ENCODE measurements at places on chromosomes 13 and 19. TPM values are rescaled to one million over a fixed set of nuclear protein-coding genes. Genes with fewer than 3 reads are reported as not detected.

Gene ZNF350
- 13.2 TPM for polyA plus RNA-seq

GRCh38 chr19:328025-328505, 16.5 kb downstream of the MIER2 start:
- H3K27ac ChIP-seq, result no peak overlapping the region
- no peaks in the 10 kb centered on the region for H3K27me3 ChIP-seq
- no peak for DNase-seq
- H3K4me1 ChIP-seq, result no peaks in the 10 kb centered on the region
- no peak overlapping the region for H3K4me3 ChIP-seq
- H3K36me3 ChIP-seq, result peaks cover 21% of the 10 kb centered on the region

DNA sequence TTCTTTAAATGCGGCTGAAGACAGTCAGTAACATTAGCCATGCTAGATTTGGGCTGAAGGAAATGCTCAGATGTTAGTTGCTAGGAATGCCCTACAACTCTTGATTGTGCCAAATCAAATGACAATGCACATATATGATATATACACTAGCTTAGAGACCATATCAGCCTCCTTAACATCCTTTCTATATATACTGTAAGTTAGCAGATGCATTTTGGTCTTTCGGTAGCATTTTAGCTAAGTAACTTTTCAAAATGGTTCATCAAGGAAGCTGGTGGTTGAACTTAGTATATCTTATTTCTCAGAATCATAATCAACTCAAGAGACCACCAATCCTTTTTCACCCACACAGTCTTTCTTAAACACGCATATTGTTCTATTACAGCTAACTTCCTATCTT, 14.1 kb upstream of the ENOX1 start:
- no peaks in the 10 kb centered on the region for H3K36me3 ChIP-seq
- no peaks in the 10 kb centered on the region for H3K27me3 ChIP-seq
- no peak for DNase-seq
- no peak overlapping the region for H3K4me3 ChIP-seq
- H3K27ac ChIP-seq, result no peak overlapping the region
- H3K4me1 ChIP-seq, result peaks cover 7% of the 10 kb centered on the region

- no peaks in the 10 kb centered on the region for H3K27me3 ChIP-seq
- H3K4me3 ChIP-seq, result no peak overlapping the region
- no peaks in the 10 kb centered on the region for H3K36me3 ChIP-seq
- no peak overlapping the region for H3K27ac ChIP-seq
- no peaks in the 10 kb centered on the region for H3K4me1 ChIP-seq
Measured at GRCh38 chr13:73224703-73225102, 165.9 kb downstream of the KLF5 start.

Gene GPR4
- polyA plus RNA-seq, result 0.46 TPM

DNA sequence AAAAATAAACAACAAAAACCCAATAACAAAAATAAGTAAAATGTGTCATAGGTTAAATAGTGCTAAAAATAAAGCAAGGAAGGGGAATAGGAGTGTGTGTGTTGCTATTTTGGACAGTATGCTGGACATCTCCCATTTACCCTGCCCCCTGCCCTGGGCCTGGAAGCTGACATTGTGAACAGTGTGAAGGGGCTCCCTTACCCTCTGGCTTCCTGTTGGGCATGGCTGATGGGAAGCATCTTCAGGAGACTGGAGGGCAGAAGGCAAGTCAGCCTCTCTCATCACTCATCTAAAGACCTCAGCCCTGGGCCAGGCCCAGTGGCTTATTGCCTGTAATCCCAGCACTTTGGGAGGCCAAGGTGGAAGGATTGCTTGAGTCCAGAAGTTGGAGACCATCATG, 26.7 kb downstream of the KCTD15 start:
- no peaks in the 10 kb centered on the region for H3K27me3 ChIP-seq
- no peak overlapping the region for H3K4me3 ChIP-seq
- no peaks in the 10 kb centered on the region for H3K36me3 ChIP-seq
- no peak overlapping the region for H3K27ac ChIP-seq
- no peak for DNase-seq

DNA sequence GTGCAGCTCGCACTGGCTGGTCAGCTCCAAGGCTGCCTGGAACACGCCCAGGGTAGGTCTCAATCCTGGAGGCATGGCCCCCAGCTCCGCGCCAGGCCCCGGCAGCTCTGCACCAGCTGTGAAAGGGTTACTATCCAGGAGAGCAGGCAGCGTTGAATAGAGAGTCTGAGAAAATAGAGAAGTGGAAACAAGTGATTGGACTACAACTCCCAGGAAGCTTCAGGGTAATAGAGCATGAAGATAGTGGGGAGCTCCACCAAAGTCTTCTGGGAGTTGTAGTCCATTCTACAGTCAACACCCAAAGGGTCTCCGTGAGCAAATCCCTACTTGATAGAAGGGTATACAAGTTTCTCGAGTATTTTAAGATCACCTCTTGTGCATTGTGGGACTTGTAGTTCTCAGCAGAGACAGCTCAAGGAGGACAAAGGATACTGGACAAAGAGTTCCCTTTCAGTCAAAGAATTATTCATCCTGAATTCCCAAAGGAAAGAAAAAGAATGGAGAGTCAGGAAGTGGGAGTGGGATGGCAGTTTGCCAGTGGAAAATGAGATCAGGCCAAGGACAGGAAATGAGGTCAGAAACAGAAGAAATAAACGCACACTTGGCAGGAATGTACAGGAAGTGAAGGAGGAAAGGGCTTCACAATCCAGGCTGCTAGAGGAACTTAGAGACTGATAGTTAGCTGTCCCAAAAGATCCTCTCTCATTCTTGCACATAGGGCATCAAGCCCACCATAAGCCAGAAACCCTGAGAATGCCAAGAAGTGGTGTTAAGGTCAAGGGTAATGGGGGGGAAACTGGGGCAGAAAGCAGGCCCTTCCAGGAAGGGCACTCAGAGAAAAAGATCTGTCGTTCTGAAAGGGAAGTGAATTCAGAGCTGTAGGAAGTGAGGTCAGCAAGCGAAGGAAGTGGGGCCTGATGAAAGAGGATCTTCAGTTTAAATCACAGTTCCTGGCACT, 5.5 kb upstream of the MAMSTR start:
- DNase-seq, result peak; percentile 86
- H3K4me1 ChIP-seq, result peaks cover 9% of the 10 kb centered on the region
- no peak overlapping the region for H3K4me3 ChIP-seq
- no peaks in the 10 kb centered on the region for H3K27me3 ChIP-seq

DNA sequence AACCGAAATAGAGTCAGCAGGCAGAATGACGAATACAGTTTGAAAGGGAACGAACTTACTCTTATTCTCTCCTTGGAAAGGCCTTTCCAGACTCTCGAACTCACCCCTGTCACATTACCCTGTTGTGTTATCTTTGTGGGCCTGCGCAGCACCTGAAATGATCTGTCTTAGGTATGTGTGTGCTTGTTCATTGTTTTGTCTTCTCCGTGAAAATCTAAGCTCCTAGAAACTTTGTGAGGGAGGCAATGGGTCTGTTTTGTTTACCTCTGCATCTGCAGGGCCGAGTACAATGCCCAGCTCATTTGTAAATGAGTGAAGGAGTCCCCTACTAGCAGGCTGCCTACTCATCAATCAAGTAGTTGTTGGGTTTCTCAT, 19.6 kb downstream of the HMGB1 start:
- peak overlapping the region; percentile 37 for H3K4me3 ChIP-seq
- peak overlapping the region; percentile 80 for H3K27ac ChIP-seq
- DNase-seq, result no peak

DNA sequence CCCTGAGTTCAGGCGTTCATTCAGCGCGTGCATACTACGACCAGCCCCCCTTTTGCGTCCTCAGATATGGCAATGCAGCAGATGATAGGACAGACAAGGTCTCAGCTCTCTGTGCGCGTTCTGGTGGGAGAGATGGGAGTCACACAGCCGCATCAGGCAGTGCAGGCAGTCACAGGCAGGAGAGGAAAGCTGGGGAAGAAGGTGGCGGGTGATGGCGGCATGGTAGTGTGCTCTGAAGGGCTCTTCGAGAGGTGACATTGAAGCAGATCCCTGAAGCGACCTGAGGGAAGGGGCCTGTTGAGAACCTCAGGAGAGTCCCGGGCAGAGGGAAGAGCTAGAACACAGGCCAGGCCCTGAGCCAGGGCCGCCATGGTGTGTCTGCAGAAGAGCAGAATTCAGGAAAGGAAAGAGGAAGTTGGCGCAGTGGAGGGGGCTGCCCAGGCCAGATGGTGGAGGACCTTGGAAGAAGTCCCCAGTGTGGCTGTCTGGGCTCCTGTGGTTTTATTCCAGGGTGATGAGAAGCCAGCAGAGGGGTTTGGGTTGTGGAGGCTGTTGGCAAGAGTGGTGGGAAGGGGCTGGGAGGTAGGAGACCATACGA, 3.5 kb downstream of the USF2 start:
- peaks cover 12% of the 10 kb centered on the region for H3K4me1 ChIP-seq
- peaks cover 5% of the 10 kb centered on the region for H3K36me3 ChIP-seq
- H3K4me3 ChIP-seq, result no peak overlapping the region
- DNase-seq, result no peak
- no peaks in the 10 kb centered on the region for H3K27me3 ChIP-seq
- no peak overlapping the region for H3K27ac ChIP-seq

DNA sequence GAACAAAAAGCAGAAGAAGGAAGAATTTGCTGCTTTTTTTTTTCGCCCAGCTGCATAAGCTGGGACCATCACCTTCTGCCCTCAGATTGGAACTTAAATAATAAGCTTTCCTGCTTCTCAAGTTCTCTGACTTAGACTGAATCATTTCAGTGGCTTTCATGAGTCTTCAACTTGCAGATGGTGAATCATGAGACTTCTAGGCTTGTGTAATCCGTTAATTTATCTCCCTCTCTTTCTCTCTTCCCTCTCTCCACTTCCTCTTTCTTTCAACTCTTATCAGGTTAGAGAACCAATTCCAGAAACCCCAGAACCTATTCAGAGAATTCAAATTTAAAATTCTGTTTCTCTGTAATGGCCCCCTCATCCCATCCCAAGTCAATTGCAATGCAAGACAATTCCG, 1153.7 kb downstream of the PCDH9 start:
- H3K36me3 ChIP-seq, result no peaks in the 10 kb centered on the region
- no peak overlapping the region for H3K4me3 ChIP-seq
- no peak for DNase-seq
- H3K4me1 ChIP-seq, result no peaks in the 10 kb centered on the region
- no peak overlapping the region for H3K27ac ChIP-seq

Gene CCNE1
- 2.4 TPM for polyA plus RNA-seq

GRCh38 chr19:17985037-17985818, 18.3 kb downstream of the KCNN1 start:
- no peaks in the 10 kb centered on the region for H3K4me1 ChIP-seq
- no peak overlapping the region for H3K4me3 ChIP-seq
- H3K27ac ChIP-seq, result no peak overlapping the region
- H3K36me3 ChIP-seq, result no peaks in the 10 kb centered on the region
- DNase-seq, result no peak

Gene TEAD2
- polyA plus RNA-seq, result 17.9 TPM

Gene IGFL2
- not detected for polyA plus RNA-seq

Gene FGF14
- polyA plus RNA-seq, result under 0.01 TPM

DNA sequence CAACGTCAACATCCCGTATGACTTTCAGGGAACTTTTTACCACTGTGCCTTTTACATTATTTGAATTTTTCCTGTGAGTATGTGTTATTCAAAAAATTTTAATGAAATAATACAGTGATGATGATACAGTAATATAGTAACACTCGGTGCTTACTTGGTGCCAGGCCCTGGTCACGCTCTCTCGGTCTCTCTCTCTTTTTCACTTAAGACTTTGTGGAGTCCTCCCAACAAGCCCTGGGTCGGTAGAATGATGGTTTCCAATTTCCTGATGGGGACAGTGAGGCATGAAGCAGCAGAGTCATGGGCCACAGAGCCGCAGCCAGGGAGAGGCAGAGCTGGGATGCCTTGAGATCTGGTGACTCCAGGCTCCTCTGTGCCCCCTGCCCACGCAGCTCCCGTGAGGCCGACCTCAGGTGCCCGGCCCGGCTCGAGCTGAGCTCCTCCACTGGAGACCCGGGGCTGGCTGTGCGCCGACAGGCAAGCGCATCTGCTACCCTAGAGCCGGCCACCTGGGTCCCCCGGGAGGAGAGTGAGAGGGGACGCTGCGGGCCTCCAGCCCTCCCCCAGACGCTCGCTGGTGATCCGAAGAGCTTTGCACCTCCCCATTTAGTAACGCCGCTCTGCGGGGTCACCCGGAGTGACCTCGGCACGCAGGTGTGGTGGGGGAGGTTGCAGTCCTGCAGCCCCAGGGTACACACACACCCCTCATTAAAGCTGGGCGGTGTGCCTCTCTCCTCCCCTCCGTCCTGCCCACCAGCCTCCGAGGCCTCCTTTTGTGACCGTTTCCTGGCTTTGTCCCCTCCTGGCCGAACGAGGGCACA, 4.4 kb upstream of the SBK3 start:
- no peak overlapping the region for H3K4me3 ChIP-seq
- peaks cover 5% of the 10 kb centered on the region for H3K27me3 ChIP-seq
- H3K4me1 ChIP-seq, result no peaks in the 10 kb centered on the region
- peak overlapping the region; percentile 54 for H3K27ac ChIP-seq
- H3K36me3 ChIP-seq, result no peaks in the 10 kb centered on the region
- no peak for DNase-seq

DNA sequence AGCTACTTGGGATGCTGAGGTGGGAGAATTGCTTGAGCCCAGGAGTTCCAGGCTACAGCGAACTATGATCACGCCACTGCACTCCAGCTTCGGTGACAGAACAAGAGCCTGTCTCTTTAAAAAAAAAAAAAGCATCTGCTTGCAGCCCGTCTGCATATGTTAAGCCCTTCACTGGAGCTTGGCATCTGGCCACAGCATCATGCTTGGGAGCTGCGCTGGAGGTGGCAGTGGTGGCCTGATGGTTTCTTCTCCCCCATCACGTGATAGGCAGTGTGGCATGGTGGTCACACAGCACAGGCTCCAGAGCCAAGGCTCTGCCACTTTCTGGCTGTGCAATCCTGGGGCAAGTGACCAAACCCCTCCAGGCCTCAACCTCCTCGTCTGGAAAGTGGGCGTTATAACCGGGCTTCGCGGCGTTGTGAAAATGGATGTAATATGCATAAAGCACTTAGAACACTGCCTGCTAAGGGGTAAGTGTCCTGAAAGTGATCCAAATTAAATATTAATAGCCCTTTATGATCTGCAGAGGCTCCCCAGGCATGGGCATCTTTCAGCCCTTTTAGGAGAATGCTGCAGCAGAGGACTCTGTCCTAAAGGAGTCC, 24.4 kb downstream of the MARK4 start:
- H3K27me3 ChIP-seq, result no peaks in the 10 kb centered on the region
- H3K27ac ChIP-seq, result no peak overlapping the region
- no peaks in the 10 kb centered on the region for H3K4me1 ChIP-seq
- peaks cover 87% of the 10 kb centered on the region for H3K36me3 ChIP-seq

- no peaks in the 10 kb centered on the region for H3K27me3 ChIP-seq
- peak overlapping the region; percentile 96 for H3K27ac ChIP-seq
- H3K4me3 ChIP-seq, result no peak overlapping the region
- no peaks in the 10 kb centered on the region for H3K36me3 ChIP-seq
Measured at GRCh38 chr19:18290302-18291018, 9.0 kb upstream of the JUND start.

Gene CYP2A7
- not detected for polyA plus RNA-seq

Gene GSX1
- polyA plus RNA-seq, result not detected

GRCh38 chr13:78606471-78607408, 3.4 kb upstream of the POU4F1 start:
- DNase-seq, result no peak
- H3K4me3 ChIP-seq, result no peak overlapping the region
- peaks cover 83% of the 10 kb centered on the region for H3K27me3 ChIP-seq
- H3K4me1 ChIP-seq, result no peaks in the 10 kb centered on the region
- no peak overlapping the region for H3K27ac ChIP-seq

Data from sigmoid colon (tissue), 7 donors.